ENCODE measurements at places on chromosomes 2 and 18.

DNA sequence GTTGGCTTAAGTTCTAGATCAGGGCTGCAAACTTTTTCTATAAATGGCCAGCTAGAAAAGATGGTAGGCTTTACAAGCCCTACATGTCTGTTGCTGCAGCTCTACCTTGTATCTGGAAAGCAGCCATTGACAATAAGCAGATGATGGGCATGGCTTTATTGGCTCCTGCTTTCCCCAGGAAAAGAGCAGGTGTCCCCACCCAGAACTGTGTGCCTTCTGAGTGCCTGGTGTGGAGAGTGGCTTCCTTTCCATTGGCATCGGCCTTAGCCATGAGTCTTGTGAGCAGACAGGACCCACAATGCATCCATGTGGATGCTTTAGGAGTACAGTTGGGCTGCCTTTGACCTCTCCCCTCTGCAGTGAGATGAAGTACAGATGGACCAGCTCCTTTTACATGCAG is 120.2 kb downstream of the CD8B2 start:
- DNase-seq: no peak

GRCh38 chr2:45726188-45726587 is 74.7 kb downstream of the PRKCE start:
- no peak for DNase-seq

GRCh38 chr2:100051253-100051652 is 91.1 kb downstream of the AFF3 start:
- no peak for DNase-seq

DNA sequence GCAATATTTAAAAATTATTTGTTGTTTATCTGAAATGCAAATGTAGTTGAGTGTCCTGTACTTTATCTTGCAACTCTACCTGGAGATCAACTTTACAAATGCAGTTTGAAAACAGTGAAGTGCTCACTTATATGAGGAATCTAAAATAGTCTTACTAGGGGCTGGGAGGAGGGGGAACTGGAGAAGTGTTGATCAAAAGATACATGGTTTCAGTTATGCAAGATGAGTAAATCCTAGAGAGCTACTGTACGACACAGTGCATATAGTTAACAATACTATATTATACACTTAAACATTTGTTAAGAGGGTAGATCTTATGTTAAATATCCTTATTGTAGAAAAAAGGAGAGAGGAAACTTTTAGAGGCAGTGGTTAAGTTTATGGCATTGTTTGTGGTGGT is 241.9 kb downstream of the BCL11A start:
- DNase-seq: no peak

GRCh38 chr2:190527918-190528317 is 6.6 kb downstream of the NEMP2 start:
- no peak for DNase-seq

GRCh38 chr2:42787788-42788477 is 4.5 kb downstream of the HAAO start:
- DNase-seq: no peak

GRCh38 chr2:67057901-67058703 is 339.0 kb upstream of the ETAA1 start:
- no peak for DNase-seq

DNA sequence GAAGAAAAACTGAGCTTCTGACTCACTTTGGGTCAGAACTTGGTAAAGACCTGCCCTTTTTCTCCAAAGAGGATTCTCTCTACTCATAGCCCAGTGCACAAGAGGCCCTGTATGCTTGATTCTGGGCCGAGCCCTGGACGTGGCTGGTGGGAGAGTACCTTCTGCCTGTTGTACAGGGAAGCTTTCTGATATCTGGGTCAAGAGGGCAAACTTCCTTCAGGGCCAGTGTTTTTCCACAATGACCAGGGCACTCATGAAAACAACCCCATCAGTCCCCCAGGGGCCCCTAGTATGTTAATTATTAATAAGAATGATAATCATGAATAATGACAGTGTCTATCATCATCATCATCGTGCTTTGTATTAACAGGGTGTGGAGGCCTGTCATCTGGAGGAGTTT is 90.0 kb downstream of the TGFA start:
- DNase-seq: no peak

- no peak for DNase-seq
Observed at GRCh38 chr18:79770826-79771225, 26.9 kb upstream of the KCNG2 start.

DNA sequence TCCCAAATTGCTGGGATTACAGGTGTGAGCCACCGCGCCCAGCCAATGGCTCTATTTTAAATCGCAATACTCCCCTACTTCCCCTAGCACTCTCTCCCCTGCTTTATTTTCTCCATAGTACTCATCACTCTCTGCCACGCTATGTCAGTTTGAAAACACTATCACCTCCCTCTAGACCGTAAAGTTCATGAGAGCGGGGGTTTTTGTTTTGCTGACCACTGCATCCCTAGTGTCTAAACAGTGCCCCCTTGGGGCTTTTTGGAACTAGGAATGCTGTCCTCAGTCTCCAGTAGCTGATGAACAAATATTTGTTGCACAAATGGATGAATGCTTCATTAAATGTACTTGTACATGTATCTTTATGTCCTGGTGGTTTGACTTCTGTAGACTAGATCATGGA is 44.1 kb downstream of the ATOH8 start:
- DNase-seq: no peak

DNA sequence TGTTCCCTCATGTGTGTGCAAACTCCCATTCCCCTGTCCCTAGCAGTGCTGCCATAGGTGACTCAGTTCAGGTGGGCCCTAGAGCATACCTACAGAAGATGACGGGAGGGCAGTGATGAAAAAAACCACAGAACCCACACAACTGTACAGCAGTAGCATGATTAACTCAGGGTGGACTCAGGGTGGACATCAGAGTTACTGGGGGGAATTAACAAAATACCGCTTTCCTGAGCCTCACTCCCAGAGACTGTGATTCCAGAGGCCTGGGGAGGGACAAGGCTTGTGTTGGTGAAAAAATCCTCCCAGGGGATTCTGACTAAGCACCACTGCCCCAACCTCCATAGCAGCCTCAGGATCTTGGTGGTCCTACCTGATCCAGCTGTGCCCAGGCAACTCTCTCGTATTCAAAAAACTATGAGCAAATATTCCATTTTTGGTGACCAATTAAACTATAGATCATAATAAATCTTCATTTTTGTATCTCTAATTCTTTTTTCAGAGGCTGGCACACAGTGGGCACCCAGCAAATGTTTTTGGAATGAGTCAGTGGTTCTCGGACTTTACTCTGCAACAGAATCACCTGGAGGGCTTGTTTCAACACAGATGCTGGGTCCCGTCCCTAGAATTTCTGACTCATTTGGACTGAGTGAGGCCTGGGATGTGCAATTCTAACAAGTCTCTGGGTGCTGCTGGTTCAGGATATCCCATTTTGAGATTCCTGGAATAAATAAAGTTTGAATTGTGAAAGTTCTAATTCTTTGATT is 84.1 kb upstream of the NABP1 start:
- no peak for DNase-seq

- no peak for DNase-seq
Observed at GRCh38 chr18:44502790-44503189, 177.9 kb upstream of the SETBP1 start.

DNA sequence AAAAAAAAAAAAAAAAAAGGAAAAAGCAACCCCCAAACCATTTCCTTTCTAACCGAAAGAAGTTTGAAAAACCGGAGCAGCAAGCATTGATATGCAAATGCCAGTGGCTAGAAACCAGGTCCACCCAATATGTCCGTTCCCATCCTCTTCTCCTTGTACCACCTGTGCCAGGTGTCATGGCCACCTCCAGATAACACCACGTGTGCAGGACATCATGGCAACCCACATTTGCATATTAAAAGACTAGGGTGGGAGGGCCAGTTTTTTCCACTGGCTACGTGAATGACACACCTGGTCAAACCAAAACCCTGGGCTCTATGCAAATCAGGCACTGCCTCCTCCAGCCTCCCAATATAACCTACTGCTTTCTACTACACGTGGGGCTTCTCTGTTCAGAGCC is 303.3 kb upstream of the GULP1 start:
- DNase-seq: no peak

DNA sequence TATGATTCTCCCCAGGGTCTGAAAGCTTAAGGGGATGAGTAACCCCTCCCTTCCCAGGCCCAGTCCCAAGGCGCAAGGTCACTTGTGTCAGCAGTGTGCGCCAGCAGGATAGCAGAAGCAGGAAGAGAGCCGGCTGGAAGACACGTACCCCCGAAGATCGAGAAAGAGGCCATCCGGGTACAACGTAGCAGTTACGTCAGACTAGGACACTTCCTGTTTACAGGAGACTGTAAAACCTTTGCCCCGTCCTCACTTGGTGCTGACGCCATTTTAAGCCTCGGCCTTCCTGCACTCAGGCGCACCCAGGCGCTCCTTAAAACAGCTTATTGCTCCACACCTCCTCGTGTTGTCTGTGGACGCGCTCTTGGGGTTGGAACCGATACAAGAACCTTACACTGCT is 6.5 kb downstream of the CRYGB start:
- DNase-seq: no peak

- no peak for DNase-seq
Observed at GRCh38 chr2:107618769-107619168, 207.9 kb upstream of the RGPD4 start.

- no peak for DNase-seq
Observed at GRCh38 chr18:50656396-50656795, 96.5 kb downstream of the MAPK4 start.

- DNase-seq: no peak
Observed at GRCh38 chr2:238107525-238108422, 7.6 kb downstream of the ESPNL start.

DNA sequence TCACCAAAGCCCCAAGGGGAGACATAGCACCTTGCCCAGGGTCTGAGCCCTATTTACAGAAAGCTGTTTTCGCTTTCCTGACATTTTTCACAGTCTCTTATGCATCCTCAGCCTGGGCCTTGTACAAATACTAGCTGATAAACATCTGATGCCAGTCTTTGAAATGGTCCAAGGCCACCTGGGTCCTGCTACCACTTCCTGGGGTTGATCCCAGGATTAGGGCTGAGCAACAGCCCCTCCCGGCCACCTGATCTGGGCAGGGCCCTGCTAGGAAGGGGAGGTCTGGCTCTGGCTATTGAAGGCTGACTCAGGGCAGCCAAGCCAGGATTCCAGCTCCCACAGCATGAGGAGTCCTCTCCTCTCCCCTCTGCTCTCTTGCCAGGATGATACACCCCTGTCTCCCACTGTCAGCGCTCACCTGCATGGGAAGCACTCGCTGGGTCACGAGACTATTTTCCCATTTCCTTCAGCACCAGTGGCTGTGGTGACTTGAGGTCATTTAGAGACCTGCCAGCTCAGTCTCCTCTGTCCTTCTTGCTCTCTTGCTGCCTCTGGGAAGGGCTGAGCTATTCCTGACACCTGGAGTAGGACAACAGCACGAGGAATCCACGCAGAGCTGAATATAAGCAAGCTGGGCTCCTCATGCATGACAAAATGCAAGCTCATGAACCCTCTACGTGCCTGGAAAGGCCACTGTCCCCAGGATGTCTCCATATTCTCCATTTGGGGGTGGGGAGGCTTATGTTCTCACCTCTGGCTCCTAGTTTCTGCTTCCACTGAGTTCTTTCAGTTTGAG is 53.0 kb upstream of the LGALSL start:
- DNase-seq: no peak

DNA sequence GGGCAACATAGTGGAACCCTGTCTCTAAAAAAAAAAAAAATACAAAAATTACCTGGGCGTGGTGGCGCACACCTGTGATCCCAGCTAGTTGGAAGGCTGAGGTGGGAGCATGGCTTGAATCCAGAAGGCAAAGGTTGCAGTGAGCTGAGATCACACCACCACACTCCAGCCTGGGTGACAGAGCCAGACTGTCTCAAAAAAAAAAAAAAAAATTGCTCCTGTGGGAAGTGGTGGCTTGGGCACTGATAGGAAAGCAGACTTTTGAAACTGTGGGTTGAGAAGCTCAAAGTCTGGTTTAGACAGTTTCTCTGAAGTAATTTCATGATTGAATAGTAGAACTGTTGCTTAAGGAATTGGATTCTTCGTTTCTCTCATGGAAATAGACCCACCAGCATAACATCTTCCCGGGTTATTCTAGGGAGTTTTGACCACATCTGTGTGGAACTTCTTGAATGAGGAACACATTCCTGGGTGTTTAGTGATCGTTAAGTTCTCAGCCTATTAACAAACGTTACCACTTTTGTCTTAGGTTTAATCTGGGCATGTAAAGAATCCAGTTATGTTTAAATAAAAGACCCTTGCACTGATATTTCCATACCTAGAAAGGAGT is 33.5 kb downstream of the GRHL1 start:
- DNase-seq: no peak

GRCh38 chr18:29596959-29597358 is 1420.0 kb upstream of the CDH2 start:
- no peak for DNase-seq

GRCh38 chr2:10279946-10280463 is 22.7 kb upstream of the HPCAL1 start:
- no peak for DNase-seq

- DNase-seq: no peak
Observed at GRCh38 chr2:27085062-27085672, 1.4 kb upstream of the KHK start.

DNA sequence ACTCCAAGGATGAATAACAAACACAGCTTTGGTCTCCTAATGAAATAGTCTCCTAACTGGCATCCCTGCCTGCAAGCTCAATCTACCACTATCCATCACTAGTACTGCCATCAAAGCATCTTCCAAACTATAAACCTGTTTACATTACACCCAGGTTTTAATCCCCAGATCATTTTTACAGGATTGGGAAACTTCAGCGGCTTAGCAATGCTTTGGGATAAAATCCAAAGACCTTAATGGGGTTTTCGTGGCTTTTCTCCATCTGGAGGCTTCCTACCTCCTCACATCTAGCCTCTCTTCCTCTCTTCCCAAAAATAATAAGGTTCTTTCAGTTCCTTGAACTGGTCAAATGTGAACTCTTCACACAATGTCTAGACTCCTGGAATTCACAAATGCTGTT is 92.2 kb upstream of the SETBP1 start:
- no peak for DNase-seq

DNA sequence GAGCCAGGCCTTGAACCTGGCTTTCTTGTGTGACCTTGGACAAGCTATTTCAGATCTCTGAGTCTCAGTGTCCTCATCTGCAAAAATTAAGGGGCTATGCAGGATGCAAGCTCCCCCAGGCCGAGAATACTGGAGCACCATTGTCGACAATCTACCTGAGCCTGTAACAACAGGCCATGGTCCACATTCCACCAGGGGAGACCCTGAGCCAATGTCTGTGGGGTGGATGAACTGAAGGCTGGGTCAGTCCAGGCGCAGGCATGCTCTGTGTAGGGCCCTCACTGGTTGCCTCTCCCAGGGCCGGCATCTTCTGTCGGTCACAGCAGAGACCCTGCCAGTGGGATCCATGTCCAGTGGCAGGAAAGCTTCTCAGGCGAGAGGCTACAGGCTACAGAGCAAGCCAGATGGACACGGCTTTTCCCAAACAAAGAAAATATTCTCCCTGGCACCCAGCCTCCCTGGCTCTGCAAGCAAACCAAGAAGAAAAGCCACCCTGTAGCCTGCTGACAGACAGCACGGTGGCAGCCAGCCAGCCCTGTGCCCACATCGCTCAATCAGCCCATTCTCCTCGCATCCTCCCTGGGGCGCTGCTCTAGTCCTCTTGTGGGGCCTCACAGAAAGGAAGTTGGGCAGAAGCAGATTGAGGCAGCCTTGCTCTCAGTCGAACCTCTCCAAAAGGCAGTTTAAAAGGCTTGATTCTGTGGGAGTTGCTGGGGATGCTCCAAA is 48.7 kb upstream of the FZD7 start:
- DNase-seq: no peak

- DNase-seq: no peak
Observed at GRCh38 chr2:73762571-73762970, 17.3 kb downstream of the DUSP11 start.

- DNase-seq: peak; percentile 48
Observed at GRCh38 chr2:28621172-28622100, 125.6 kb downstream of the PLB1 start.
